ENCODE measurements at places on chromosomes 2 and 18. TPM values are rescaled to one million over a fixed set of nuclear protein-coding genes. Genes with fewer than 3 reads are reported as not detected.

Gene C2orf81
- 0.52 TPM for total RNA-seq

Gene COL4A4
- under 0.01 TPM for total RNA-seq

Gene WDR75
- 40.7 TPM for total RNA-seq

Gene POTEI
- under 0.01 TPM for total RNA-seq

Gene MAP3K19
- total RNA-seq, result not detected

Gene CD302
- 9.9 TPM for total RNA-seq

Gene DRC1
- total RNA-seq, result 2.1 TPM

Gene TMEFF2
- total RNA-seq, result 6.3 TPM

Gene FECH
- total RNA-seq, result 50.6 TPM

Gene C1QL2
- not detected for total RNA-seq
